ENCODE measurements at places on chromosomes 5 and 9. TPM values are rescaled to one million over a fixed set of nuclear protein-coding genes. Genes with fewer than 3 reads are reported as not detected.

DNA sequence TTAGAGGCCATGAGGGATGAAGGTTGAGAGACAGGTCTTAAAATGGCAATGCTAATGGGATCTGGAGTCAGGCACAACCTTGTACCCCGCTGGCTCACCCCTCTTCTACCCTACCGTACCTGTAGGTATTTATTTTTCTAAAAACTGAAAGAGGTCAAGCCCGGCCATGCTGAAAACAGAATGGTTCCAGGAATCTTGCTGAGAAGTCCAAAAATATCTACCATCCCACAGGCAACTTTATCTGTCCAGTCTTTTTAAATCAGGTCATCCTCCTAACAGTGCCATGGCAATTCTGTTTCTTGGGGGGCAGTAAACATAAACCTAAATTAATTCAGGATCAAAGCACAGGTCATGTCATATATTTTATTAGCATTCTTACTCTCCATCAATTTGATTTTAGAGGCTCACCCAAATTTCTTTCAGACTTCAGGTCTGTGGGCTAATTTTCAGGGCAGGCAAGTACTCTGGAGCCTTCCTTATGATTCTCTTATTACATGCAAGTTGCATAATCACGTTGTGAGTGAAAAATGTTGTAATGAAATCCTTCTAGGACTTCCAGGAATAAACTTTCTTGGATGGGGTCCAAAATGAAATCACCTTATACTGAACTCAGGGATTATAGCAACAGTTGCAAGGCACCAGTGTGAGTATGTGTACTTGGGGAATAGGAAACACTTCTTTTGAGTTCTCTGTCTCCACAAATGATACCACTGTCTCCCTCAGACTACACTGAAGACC, 102.7 kb upstream of the NREP start:
- H3K27ac ChIP-seq, result no peak overlapping the region
- no peak overlapping the region for H3K4me3 ChIP-seq
- H3K4me1 ChIP-seq, result no peaks in the 10 kb centered on the region
- DNase-seq, result no peak
- no peaks in the 10 kb centered on the region for H3K36me3 ChIP-seq
- no peaks in the 10 kb centered on the region for H3K27me3 ChIP-seq

DNA sequence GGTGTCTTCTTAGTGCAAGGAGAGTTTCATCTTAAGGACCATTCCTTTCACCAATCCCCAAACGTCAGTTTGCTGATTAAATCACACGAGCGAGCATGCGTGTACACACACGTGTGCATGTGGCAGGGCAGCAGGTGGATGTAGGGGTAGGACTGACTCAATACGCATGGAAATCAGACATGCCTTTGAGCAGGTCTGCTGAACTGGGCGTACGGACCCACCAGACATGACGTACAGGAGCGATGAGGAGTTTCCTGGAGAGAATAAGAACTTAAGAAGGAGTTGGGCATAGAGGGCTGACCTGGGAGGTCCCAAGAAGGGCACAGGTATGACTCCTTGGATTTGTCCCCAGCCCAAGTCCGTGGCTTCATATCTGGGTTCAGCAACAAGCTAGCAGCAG, 170.0 kb downstream of the FGF18 start:
- H3K4me3 ChIP-seq, result no peak overlapping the region
- DNase-seq, result no peak
- H3K4me1 ChIP-seq, result no peaks in the 10 kb centered on the region
- H3K36me3 ChIP-seq, result no peaks in the 10 kb centered on the region

DNA sequence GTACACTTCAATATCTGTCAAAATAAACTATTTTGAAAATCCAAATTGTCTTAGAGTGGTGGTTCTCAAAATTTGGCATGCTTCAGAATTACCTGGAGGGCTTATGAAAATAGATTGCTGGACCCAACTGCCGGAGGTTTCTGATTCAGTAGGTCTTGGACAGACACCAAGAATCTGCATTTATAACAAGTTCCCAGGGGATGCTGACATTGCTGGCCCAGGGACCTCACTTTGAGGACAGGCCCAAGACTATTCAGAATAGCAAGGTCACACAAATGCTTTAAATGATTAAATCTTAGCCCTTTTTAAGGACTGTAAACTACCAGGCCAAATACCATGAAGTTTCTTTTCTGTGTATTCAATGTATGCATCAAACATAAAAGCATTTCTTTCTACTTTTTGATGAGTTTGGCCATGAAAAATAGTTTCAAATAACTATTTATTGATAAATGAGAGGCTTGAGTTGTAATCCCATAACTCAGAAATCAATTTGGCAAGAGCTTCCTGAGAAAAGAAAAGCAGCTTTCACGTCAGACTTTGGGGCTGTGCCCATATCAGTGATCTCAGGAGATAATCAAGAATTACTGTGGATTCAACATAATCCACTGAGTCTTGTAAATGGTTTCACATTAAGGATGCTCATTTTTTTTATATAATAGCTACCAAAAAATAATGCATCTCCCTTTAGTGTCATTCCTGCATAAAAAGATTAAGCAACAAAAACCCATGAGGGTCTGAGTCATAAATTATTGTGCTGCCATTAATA, 191.4 kb downstream of the FRMD3 start:
- no peaks in the 10 kb centered on the region for H3K36me3 ChIP-seq
- no peak overlapping the region for H3K27ac ChIP-seq
- H3K4me1 ChIP-seq, result no peaks in the 10 kb centered on the region
- no peak for DNase-seq
- no peaks in the 10 kb centered on the region for H3K27me3 ChIP-seq
- no peak overlapping the region for H3K4me3 ChIP-seq

DNA sequence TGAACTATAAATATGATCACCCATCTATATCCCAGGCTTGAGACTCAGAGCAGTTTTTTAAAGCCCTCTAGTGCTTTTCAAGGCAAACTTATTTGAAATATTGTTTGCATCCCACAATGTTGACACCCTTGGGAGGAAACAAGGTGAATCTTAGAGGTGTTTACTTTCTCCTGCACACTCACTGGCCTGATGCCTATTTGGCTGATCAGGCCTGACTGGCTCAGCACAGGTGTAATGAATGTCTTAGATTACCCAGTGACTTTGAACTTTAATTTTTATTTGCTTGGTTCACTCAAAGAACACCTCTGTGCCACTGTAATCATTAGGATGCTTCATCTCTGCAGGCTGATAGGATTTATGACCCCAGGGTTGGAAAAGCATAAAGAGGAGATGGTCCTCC, 158.3 kb downstream of the KCTD16 start:
- DNase-seq, result peak; percentile 60
- H3K4me3 ChIP-seq, result no peak overlapping the region
- no peaks in the 10 kb centered on the region for H3K4me1 ChIP-seq
- H3K27me3 ChIP-seq, result no peaks in the 10 kb centered on the region
- H3K27ac ChIP-seq, result no peak overlapping the region
- no peaks in the 10 kb centered on the region for H3K36me3 ChIP-seq

- no peaks in the 10 kb centered on the region for H3K4me1 ChIP-seq
- no peak for DNase-seq
- H3K27me3 ChIP-seq, result no peaks in the 10 kb centered on the region
- peak overlapping the region; percentile 87 for H3K4me3 ChIP-seq
- H3K36me3 ChIP-seq, result no peaks in the 10 kb centered on the region
Measured at GRCh38 chr5:168578006-168578405, 1.2 kb downstream of the PANK3 start.

PCDHB6 gene
- total RNA-seq, result 0.87 TPM

- no peak overlapping the region for H3K4me3 ChIP-seq
- DNase-seq, result no peak
- no peaks in the 10 kb centered on the region for H3K27me3 ChIP-seq
Measured at GRCh38 chr5:88515881-88516819, 247.5 kb upstream of the TMEM161B start.

GRCh38 chr5:173742432-173742816, 126.0 kb upstream of the BOD1 start:
- no peaks in the 10 kb centered on the region for H3K36me3 ChIP-seq
- no peak overlapping the region for H3K27ac ChIP-seq
- no peak overlapping the region for H3K4me3 ChIP-seq
- no peak for DNase-seq
- H3K4me1 ChIP-seq, result no peaks in the 10 kb centered on the region

GRCh38 chr9:14372437-14373335, 58.7 kb upstream of the NFIB start:
- no peak overlapping the region for H3K27ac ChIP-seq
- H3K27me3 ChIP-seq, result no peaks in the 10 kb centered on the region
- no peak for DNase-seq
- H3K4me1 ChIP-seq, result no peaks in the 10 kb centered on the region

TMEM171 gene
- not detected for total RNA-seq

DNA sequence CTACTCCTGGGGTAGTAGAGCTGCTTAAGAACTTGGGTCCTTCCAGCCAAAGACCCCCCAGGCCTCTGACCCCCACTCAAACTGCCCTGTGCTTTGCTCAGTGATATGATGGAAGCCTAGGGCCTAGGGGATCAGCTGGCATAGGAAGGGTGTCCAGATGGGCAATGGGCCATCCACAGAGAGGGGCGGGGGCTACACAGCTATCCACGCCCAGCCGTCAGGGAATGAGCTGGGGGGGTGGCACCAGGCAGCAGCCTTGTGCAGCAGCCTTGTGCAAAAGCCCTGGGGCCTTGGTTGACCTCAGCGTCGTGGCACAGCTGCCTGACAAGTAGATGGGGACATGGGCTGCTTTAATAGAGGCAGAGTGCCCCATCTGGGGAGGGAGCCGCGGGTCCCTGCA, 43.2 kb downstream of the DAB2IP start:
- H3K4me3 ChIP-seq, result no peak overlapping the region
- no peak overlapping the region for H3K27ac ChIP-seq
- no peak for DNase-seq
- H3K27me3 ChIP-seq, result no peaks in the 10 kb centered on the region
- H3K36me3 ChIP-seq, result no peaks in the 10 kb centered on the region

GRM6 gene
- not detected for total RNA-seq

NUDT12 gene
- total RNA-seq, result 11.3 TPM

- no peaks in the 10 kb centered on the region for H3K36me3 ChIP-seq
- no peaks in the 10 kb centered on the region for H3K27me3 ChIP-seq
- H3K4me3 ChIP-seq, result no peak overlapping the region
- H3K27ac ChIP-seq, result no peak overlapping the region
- H3K4me1 ChIP-seq, result no peaks in the 10 kb centered on the region
Measured at GRCh38 chr5:112063191-112063590, 306.2 kb upstream of the NREP start.

GFRA3 gene
- total RNA-seq, result not detected

- H3K4me3 ChIP-seq, result no peak overlapping the region
- no peak overlapping the region for H3K27ac ChIP-seq
- peaks cover 7% of the 10 kb centered on the region for H3K4me1 ChIP-seq
- no peaks in the 10 kb centered on the region for H3K36me3 ChIP-seq
Measured at GRCh38 chr5:1500411-1501091, 23.2 kb downstream of the LPCAT1 start.

DEPDC1B gene
- 0.32 TPM for total RNA-seq

GRCh38 chr5:57414191-57414590, 68.4 kb downstream of the ACTBL2 start:
- H3K27me3 ChIP-seq, result no peaks in the 10 kb centered on the region
- no peaks in the 10 kb centered on the region for H3K4me1 ChIP-seq
- no peak overlapping the region for H3K27ac ChIP-seq

GRCh38 chr5:90020575-90021538, 388.7 kb downstream of the CETN3 start:
- no peak overlapping the region for H3K4me3 ChIP-seq
- no peaks in the 10 kb centered on the region for H3K27me3 ChIP-seq
- H3K27ac ChIP-seq, result no peak overlapping the region
- H3K36me3 ChIP-seq, result no peaks in the 10 kb centered on the region

DNA sequence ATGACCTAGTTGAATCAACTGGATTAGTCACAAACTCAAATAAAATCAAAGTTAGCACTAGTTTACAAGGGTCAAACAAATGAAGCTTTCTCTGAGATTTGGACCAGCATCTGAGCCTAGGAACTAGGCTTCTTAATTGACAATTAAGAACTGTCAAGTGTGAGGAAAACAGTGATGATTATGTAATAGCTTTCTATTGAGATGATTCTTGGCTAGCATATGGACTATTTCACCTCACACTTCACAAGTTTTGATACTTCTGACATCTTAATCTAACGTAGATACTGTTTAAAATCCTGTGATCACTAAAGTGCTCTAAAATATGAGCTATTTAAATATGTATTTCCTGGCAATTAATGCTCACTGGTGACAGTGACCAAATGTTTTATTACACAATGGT, 542.9 kb downstream of the EFNA5 start:
- H3K4me3 ChIP-seq, result no peak overlapping the region
- H3K36me3 ChIP-seq, result no peaks in the 10 kb centered on the region
- H3K4me1 ChIP-seq, result no peaks in the 10 kb centered on the region
- H3K27me3 ChIP-seq, result no peaks in the 10 kb centered on the region
- no peak for DNase-seq

DNA sequence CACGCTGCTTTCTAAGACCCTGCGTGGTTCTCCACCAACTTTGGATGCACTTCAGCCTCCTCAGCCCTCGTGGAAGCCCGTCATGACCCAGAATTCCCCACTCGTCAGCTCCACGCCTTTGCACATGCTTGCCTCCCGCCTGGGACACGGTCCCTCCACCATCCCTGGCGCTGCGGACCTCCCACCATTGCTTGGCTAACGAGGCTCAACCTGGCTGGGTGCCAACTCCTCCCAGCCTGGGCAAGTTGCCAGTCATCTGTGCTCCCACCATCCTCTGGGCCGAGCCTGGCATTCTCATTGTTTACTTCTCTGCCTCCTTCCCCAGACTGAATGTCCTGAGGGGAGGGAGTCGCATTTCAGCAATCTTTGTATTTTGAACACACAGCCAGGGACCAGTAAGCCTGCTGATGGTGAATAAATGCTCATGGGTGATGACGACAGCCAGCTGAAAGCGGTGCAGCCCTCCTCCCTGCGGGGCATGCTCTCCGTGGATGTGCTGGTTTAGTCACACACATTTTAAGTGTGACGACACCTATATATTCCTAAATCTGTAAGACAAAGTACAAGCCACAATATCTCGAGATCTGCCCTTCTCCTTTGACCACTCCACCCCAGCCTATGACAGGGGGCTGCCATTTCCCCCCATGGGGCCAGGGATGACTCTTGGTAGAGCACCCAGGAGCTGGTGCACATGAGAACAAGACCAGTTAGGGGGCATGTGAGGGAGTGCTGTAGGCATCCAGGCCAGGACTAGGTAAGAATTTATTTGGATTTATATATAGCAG, 37.6 kb downstream of the ANKRD33B start:
- H3K36me3 ChIP-seq, result no peaks in the 10 kb centered on the region
- DNase-seq, result peak; percentile 58
- no peak overlapping the region for H3K4me3 ChIP-seq
- peak overlapping the region; percentile 10 for H3K27ac ChIP-seq
- no peaks in the 10 kb centered on the region for H3K27me3 ChIP-seq
- H3K4me1 ChIP-seq, result no peaks in the 10 kb centered on the region

DNA sequence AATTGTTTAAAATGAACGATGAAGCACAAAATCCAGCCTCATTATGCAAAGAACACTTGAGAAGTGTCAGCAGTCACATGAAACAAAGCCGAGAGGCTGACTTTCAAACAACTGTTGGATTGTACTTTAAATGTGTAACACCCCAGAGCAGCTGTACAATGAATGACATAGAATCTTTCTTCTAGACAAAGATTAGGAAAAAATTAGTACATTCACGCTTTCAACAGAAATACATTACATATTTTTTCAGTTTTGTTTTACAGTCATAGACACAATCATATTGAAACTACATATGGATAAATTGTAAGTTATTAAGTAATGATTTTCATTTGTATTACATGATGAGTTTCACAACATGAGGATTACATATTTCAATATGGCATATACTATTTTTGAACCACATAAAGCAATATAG, 10.6 kb upstream of the AGXT2 start:
- no peaks in the 10 kb centered on the region for H3K27me3 ChIP-seq
- H3K4me1 ChIP-seq, result no peaks in the 10 kb centered on the region
- no peak overlapping the region for H3K4me3 ChIP-seq
- H3K36me3 ChIP-seq, result no peaks in the 10 kb centered on the region

- peaks cover 4% of the 10 kb centered on the region for H3K4me1 ChIP-seq
- H3K27me3 ChIP-seq, result no peaks in the 10 kb centered on the region
- no peak overlapping the region for H3K27ac ChIP-seq
- no peak overlapping the region for H3K4me3 ChIP-seq
- no peaks in the 10 kb centered on the region for H3K36me3 ChIP-seq
Measured at GRCh38 chr9:94577036-94577435, 16.6 kb downstream of the FBP2 start.
